ENCODE measurements at places on chromosomes 12 and 14. TPM values are rescaled to one million over a fixed set of nuclear protein-coding genes. Genes with fewer than 3 reads are reported as not detected.

CBLN3 gene
- total RNA-seq: 5.3 TPM

ACVR1B gene
- total RNA-seq: 12.4 TPM

DPF3 gene
- 13.7 TPM for total RNA-seq

IFNG gene
- not detected for total RNA-seq

COCH gene
- 0.51 TPM for total RNA-seq

MORN3 gene
- total RNA-seq: 0.77 TPM

MSI1 gene
- total RNA-seq: under 0.01 TPM

DNA sequence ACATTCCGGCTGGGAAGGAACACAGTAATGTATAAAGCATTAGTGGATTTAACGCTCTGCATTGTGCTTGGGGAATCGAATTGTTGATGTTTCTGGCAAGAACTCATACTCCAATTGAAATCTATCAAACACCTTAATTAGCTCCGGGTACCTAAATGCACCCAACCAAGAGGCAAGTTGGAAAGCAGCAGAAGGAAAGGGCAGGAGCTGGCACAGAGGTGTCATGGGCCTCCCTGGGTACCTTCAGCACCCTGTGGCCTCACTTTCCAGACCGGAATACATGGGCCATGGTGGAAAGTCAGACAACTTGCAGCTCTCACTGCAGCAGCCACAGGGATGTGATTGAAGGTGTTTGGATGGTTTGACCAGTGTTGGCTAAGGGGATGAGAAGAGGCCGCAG is 6.8 kb upstream of the BCL11B start:
- no peak for DNase-seq

DNA sequence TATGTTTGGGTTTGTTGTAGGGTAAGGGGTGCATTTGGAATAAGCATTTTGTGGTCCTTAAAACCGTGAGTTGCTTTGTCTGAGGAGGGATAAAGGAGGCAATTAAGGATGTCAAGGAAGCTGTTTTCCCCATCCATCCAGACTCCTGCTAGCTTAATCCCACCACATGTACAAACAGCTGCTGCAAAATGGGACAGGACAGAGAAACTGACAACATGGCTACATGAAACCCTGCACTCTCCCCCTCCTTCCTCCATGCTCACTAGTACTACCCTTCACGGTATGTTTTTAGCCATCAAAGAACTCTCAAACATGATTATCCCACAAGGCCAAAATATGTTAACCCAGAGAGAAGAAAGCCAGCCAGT is 20.6 kb downstream of the ST8SIA1 start:
- no peak for DNase-seq

DNA sequence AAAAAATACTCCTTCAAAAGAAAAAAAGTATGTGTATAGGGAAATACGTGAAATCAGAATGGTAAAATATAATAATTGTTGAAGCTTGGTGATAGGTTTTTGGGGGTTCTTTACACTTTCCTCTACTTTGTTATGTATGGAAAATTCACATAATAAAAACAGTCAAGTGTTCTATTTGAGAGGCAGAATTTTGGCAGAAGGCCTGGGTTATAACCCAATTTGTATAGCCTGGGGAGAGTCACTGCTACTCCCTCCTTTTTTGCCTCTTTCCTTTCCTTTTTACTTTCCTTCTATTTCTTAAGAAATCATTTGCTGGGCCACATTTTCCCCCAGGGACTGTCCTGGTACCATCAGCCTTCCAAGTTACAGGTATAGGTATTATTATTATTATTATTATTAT is 105.7 kb downstream of the CRADD start:
- DNase-seq: no peak

DNA sequence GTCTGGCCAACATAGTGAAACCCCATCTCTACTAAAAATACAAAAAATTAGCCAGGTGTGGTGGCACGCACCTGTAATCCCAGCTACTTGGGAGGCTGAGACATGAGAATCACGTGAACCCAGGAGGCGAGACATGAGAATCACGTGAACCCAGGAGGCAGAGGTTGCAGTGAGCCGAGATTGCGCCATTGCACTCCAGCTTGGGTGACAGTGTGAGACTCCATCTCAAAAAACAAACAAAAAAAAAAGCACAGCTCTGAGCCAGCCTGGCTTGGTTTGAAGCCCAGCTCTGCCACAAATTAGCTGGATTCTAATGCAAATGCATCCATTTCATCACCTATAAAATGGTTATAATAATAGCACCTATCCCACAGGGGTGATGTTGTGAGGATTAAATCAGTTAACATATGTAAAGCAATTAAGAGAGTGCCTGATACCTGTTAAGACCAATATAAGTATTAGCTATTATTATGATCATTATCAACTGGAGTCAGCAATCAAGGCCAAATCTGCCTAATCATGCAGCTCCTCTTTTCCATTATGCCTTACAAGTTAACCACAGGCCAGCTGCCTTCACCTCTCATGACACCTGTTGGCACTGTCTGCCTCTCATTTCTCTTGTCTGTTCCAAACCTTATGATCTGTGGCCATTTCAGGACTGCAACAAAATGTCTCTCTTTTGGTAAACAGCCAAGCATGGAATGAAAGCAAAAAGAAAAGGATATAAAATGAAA is 2.1 kb downstream of the GNPTAB start:
- DNase-seq: no peak

DNA sequence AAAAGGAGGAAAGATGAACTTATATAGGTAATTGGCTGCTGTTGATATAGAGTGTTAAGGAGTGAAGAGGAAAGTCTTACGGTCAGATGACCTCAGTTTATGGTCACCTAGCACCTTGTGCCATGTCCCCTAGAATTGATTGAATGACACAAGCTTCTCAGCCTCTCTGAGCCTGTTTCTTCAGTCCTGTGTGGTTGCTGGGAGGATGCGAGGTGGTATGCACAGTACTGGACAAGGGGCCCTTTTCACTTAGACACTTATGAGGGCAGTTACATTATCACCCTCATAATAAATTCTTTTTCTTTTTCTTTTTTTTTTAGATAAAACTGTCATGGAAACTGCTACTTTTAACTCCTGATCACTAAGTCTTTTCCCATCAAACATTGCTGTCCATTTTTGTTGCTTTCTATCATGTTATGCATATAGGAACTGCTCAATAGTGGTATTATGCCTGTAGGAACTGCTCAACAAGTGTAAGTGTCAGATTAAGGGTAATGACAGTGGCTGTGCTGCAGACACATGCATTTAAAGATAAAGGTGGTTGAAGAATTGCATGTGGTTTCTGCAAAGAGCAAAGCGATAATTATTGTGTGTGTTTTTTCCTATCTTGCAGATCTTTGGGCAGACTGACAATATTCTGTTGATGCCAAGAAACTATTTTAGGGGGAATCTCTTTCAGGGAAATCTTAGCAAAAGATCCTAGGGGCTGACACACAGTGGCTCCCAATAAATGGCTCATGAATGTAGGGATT is 11.6 kb downstream of the ANO6 start:
- DNase-seq: no peak

GRCh38 chr14:78902010-78902623 is 731.9 kb downstream of the NRXN3 start:
- DNase-seq: peak; percentile 41

DNA sequence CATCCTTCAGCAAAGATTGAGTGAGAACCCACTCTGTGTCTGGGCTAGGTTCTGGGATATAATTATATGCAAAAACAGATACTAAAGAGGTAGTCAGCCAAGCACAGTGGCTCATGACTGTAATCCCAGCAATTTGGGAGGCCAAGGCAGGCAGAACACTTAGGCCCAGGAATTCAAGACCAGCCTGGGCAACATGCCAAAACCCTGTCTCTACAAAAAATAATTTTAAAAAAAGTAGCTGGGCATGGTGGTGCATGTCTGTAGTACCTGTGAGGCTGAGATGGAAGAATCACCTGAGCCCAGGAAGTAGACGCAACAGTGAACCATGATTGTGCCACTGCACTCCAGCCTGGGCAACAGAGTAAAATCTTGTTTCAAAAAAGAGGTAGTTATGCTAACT is 237.5 kb upstream of the HMGA2 start:
- no peak for DNase-seq

DNA sequence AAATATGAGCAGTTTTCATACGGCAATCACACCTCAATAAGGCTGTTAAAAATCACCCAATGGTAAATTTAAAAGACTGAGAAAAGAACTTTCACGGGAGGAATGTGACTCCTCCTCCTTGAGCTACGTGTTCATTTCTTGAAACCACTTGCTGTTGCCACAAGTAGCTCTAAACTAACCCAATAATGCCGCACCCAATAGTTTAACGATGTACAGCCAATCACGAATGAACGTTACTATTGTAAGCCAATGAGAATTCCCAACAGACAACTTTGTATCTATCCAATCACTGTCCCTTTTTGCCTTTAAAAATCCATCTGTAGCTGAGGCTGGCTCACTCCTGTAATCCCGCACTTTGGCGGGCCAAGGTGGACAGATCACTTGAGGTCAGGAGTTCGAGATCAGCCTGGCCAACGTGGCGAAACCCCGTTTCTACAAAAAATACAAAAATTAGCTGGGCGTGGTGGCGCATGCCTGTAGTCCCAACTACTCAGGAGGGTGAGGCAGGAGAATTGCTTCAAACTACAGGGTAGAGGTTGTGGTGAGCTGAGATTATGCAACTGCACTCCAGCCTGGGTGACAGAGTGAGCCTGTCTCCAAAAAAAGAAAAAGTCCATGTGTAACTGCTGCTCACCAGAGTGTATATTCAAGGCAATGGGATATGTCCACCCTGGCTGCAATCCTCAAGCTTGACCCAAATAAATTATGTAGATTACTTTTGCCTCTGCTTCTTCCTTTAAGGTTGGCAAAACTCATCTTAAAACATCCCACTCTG is 24.4 kb upstream of the BTBD6 start:
- no peak for DNase-seq

DNA sequence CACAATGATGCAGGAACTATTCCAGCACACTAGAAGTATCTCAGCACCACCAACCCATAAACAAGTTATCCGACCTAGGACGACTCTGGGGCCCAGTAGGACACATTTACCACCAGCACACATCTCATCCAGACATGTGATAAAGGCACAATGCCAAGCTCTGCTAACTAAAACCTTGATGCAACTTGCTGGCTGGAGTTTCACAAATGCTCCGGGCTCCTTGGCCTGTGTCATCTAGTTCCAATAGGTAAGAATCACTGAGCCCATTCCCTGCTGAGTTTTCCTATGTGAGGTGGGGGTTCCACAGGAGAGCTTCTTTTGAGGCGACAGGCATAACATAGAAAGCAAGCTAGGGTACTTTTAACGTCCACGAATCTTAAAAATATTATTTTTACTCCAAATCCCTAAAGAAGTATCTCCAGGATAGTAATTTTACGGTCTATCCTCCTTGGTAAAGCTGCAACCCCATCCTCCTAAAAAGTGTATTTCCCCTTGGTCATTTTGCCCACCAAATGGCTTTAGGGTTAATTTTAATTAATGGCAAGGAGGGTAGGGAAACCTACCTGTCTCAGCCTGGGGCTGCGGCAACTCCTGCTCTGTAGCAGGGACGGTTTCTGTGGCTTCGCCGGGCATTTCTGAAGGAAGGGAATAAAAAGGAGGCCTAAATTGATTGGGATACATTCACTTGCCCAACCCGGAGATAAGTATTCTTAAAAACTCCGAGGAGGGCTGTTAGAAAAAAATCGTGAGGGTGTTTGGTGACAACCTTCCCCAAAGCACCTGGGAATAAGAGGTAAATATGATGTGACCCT is 1.0 kb downstream of the NACA start:
- peak; percentile 78 for DNase-seq

DNA sequence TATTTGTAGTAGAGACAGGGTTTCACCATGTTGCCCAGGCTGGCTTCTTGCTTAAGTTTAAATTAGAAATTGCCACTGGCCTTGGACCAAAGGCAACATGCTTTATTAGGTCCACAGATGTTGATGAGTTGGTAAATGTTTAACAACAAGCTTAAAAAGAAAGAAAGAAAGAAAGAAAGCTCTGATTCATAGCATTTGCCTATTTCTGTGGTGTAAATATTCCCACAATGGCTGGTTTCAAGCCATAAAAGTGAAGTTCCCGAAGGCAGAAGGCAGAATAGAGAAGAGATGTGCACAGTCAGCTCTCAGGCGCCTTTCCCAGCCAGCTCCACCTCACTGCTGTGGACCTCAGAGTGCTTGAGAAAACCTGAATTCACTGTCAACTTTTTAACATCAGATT is 26.4 kb downstream of the KCNK13 start:
- no peak for DNase-seq

- no peak for DNase-seq
Observed at GRCh38 chr12:117216686-117217085, 26.4 kb upstream of the FBXO21 start.

DNA sequence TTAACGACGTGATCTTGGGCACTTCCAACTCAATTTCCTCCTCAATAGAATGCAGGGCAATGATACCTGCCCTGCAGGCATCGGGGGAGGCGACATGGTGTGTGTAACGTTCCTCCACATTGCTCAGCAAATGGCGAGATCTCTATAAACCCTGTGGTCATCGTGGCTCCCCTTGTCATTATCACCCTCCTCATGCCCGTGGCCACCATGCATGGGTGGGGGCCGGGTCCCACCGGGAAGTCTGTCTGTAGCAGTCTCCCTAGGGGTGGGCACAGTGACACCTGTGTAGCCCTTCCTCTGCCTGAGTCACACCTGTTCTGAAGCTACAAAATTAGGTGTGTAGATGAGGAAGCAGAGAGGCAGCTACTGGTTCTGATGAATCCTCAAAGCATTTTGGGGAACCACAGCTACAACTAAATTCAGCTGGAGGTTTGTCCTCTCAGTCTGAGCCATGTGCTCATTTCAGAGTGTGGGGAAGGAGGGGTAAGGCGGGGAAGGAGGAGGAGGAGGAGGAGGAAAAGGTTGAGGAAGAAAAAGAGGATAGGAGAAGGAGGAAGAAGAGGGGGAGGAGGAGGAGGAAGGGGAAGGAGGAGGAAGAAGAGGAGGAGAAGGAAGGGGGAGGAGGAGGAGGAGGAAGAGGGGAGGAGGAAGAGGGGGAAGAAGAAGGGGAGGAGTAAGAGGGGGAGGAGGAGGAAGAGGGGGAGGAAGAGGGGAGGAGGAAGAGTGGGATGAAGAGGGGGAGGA is 11.0 kb upstream of the CACNA2D4 start:
- DNase-seq: no peak

- no peak for DNase-seq
Observed at GRCh38 chr12:46452061-46452615, 79.6 kb upstream of the SLC38A2 start.

GRCh38 chr14:52342849-52343596 is 28.9 kb downstream of the PTGER2 start:
- DNase-seq: peak; percentile 56

GRCh38 chr12:76883811-76884210 is 5.0 kb upstream of the CSRP2 start:
- DNase-seq: peak; percentile 77

- no peak for DNase-seq
Observed at GRCh38 chr12:110928700-110929099, 8.3 kb upstream of the MYL2 start.

DNA sequence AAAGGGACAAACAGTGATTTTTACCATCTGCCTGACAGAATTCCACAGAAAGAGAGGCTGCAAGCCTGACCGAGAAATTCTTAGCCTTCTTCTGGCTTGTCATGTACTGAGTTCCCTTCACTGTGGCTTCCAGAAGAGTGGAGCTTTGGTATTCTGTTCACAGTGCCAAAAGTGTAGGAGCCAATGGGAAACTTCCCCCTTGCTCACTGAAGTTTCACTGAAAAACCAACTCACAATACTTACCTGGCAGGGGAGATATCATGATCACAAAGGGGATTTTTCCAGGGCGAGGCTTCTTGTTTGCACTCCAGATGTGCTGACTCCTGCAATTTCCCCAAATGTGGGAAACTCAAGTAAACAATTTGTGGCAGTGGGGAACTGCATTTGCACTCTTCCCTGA is 31.7 kb upstream of the MMP19 start:
- peak; percentile 51 for DNase-seq

- no peak for DNase-seq
Observed at GRCh38 chr14:88043529-88044443, 38.9 kb downstream of the GPR65 start.

- no peak for DNase-seq
Observed at GRCh38 chr12:32824596-32824995, 68.9 kb upstream of the YARS2 start.

Data from fibroblast of lung (primary cell).